ENCODE measurements at places on chromosomes 12 and 14. TPM values are rescaled to one million over a fixed set of nuclear protein-coding genes. Genes with fewer than 3 reads are reported as not detected.

FAM90A1 gene
- total RNA-seq, result under 0.01 TPM

MRPS35 gene
- 37.5 TPM for total RNA-seq

NDRG2 gene
- total RNA-seq, result not detected

FAM181A gene
- not detected for total RNA-seq

POTEG gene
- not detected for total RNA-seq

DDN gene
- not detected for total RNA-seq

ANO2 gene
- not detected for total RNA-seq

ADAM20 gene
- not detected for total RNA-seq

THAP2 gene
- 4.8 TPM for total RNA-seq

PZP gene
- total RNA-seq, result not detected

ZNF891 gene
- 0.35 TPM for total RNA-seq

KIF21A gene
- total RNA-seq, result 12.7 TPM

SERPINA5 gene
- not detected for total RNA-seq

RNASE2 gene
- total RNA-seq, result not detected

CEBPE gene
- not detected for total RNA-seq

BCAT1 gene
- total RNA-seq, result 87.1 TPM

AQP5 gene
- total RNA-seq, result not detected

HPD gene
- total RNA-seq, result 2.8 TPM

KCNH5 gene
- total RNA-seq, result not detected

KRT78 gene
- total RNA-seq, result not detected

SIX1 gene
- total RNA-seq, result under 0.01 TPM

WIF1 gene
- 0.18 TPM for total RNA-seq

DAO gene
- not detected for total RNA-seq

IAPP gene
- not detected for total RNA-seq

PIK3C2G gene
- total RNA-seq, result not detected

BIN2 gene
- not detected for total RNA-seq

PTPRB gene
- not detected for total RNA-seq

LRCOL1 gene
- total RNA-seq, result not detected

TAS2R20 gene
- 0.35 TPM for total RNA-seq

ANGEL1 gene
- total RNA-seq, result 8.9 TPM

SLC7A7 gene
- 1.6 TPM for total RNA-seq

OTUB2 gene
- total RNA-seq, result 1.6 TPM

LRP1 gene
- total RNA-seq, result 51.4 TPM

PMCH gene
- not detected for total RNA-seq

FIGNL2 gene
- total RNA-seq, result not detected
